GM10248 (cell line): ENCODE measurements at places on chromosomes 4 and X.

DNA sequence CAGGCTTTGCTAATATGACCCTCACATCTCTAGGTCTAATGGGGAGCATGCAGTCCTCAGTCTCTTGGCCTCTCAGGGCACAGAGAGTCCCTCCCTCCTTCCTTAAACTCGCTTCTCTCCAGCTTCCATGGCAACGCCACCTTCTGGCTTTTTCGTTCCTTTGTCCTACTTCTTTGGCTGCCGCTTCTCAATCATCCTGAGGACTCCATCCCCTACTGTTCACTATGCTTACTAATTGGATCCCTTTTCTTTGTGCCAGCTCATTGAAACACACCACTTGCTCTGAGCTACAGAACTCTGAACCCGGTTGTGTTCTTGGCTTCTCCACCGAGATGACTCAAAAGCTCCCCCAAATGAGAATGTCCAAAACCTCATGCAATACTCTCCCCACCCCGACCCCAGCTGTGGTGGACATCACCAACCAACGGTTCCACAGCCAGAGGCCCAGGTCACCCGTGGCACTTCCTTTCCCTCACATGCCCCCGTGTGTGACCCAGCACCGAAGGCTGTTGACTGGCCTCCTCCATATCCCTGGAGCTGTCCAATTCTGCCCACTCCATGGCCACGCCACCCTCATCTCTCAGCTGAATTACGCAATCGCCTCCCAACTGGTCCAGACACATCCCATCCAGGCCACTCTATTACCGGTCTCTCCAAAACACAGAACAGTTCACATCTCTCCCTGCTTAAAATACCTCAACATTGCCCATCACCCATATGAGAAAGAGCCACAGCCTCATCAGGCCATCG lies 34.7 kb downstream of the CRMP1 start:
- no peak for DNase-seq

DNA sequence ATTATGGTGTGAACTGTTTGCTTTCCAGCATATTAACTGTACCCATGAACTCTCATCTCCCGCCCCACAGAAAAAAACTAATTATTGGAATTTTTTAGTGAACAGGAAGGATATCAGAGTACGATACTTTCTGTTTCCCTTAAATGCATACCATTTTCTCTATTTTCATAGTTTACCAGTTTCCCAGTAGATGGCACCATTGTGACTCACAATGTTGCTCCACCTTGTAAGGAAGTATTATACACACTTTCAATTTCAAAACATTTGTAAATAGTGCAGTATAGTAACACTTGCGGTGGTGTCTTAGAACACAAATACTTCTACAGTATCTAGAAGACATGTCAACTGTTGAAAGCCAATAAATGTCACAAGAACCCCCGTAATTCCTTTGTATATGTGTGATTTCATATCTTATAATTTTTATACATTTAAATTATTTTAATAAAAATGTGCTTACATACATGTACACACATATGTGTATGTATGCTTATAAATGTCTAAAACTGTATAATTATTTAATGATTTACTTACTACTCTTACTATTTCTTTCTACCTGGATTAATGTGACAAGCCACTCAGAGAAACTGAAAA lies 167.3 kb downstream of the SLIT2 start:
- peak; percentile 35 for DNase-seq

- DNase-seq: no peak
These were observed 274.4 kb upstream of the ARX start for GRCh38 chrX:25290132-25290531.

DNA sequence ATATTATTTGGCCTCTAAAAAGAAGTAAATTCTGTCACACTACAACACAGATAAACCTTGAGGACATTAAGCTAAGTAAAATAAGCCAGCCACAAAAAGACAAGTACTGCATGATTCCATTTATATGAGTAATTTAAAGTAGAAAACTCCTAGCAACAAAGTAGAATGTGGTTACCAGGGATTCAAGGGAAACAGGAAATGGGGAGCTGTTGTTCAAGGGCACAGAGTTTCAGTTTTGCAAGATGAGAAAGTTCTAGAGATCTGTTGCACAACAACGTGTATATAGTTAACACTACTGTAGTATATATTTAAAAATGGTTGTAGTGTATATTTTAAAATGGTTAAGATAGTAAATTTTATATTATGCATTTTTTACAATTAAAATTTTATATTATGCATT lies 25.4 kb downstream of the SEC31A start:
- DNase-seq: no peak

DNA sequence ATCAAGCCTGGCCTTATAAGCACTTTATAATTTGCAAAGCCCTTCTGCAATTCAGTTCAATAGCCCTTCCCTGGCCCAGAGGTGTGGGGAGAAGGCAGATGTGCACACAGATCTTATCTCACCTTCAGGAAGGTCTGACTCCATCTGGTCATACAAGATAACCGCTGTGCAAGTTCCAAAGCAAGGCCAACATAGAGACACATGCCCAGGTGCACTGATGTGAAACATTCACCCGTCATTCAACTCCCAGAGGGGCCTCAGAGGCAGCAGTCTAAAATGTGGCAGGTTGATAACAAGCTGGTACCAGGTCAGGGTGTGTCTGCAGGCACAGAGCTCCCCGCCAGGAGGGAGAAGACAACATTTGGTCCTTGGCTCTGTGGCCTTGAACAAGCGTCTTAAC lies 10.9 kb upstream of the WFS1 start:
- no peak for DNase-seq

- DNase-seq: no peak
These were observed 20.7 kb upstream of the GRXCR1 start for GRCh38 chr4:42871671-42872290.

- DNase-seq: no peak
These were observed 19.9 kb downstream of the DHX15 start for GRCh38 chr4:24564488-24564887.

GRCh38 chr4:145939441-145939750 lies 773 bp upstream of the ZNF827 start:
- no peak for DNase-seq

DNA sequence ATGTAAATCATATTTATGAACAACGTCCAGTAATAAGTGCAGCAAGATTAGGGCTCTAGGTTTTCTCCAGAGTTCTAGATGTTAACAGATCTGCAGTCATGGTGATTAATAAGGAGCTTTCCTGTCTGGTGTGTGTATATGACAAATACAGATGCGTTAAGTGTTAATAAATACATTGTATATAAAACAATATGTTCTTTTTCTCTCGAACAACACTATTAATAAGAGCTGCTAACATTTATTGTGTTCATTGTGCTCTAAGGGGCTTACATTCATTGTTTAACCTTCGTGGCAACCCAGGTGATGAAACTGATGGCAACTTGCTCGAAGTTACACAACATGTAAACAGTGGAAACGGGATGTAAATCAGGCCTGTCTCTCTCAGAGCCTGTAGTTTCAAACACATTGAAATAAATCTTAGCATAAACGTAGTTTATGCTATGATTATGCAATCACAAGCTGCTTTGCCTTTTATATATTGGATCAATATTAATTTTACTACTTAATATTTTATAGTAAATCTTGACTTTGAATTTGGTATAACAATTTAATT lies 547 bp upstream of the CLGN start:
- no peak for DNase-seq

- DNase-seq: no peak
These were observed 113.5 kb upstream of the TTC29 start for GRCh38 chr4:147059064-147059731.

DNA sequence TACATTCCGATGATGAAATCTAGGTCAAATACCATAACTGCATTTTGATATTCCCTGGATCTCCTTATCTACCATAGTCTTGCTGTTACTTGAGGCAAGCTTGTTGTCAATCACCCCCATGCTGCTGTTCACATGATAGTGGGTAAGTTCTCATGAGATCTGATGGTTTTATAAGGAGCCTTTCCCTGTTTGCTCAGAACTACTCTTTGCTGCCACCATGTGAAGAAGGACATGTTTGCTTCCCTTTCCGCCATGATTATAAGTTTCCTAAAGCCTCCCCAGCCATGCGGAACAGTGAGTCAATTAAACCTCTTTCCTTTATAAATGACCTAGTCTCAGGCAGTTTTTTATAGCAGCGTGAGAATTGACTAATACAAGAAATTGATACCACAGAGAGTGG lies 432.0 kb downstream of the GLUD2 start:
- DNase-seq: no peak

DNA sequence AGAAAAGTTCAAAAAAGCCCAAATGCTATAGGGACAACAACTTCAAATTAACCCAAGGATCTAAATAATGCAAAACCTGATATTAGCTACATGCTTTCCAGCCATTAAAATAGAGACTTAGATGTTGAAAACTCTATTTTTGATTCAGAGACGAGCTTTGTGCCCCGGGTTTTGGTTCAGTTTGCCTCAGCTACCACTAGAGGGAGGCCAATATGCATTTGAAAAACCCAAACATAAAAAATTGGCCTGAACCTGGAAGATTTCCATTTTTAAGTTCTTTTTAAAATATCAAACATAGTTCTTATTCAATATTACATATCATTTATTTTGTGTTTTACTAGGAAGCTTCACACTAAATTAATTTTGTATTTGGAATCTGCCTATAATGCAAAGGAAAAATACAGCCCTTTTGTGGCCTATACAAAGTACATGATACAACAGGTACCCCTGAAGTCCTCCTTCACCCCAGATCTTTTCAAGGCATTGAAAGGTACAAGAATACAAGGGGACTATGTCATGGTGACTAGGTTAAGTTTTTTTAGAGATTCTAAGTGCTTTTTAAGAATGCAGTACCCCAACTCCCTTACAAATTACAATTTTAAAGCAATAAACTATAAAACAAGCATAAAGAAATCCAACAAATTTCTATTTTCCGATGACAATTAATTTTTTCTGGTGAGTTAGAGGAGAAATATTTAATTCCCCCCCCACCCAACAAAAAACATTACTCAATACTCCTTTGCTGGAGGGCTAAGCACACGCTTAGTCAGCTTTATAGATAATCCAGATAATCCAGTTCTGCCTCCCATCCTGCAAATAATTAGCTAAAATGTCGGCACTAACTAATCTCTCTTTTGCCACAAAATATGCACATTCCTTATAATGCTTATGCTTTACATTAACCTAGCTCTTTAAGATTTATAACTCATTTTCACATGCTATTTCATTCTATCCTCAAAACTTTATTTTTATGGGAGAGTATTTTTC lies 97.7 kb upstream of the PTPN13 start:
- DNase-seq: peak; percentile 46

DNA sequence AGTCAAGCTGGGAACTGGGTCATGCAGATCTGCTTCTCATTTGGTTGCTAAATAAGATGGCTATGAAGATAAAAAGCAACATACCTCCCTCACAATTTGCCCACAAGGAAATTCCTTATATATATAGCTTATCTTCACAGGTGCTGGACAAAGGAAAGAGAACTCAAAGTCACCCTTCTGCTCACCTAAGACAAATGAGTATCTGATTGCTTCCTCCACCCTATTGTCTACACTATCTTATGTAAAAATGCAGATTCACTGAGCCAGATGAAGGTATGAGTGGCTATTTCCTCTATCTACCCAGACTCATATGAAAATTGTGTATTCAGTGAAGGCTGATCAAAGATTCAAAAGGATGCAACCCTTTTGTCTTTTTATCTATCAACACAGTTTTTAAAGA lies 50.8 kb downstream of the CHM start:
- DNase-seq: no peak

DNA sequence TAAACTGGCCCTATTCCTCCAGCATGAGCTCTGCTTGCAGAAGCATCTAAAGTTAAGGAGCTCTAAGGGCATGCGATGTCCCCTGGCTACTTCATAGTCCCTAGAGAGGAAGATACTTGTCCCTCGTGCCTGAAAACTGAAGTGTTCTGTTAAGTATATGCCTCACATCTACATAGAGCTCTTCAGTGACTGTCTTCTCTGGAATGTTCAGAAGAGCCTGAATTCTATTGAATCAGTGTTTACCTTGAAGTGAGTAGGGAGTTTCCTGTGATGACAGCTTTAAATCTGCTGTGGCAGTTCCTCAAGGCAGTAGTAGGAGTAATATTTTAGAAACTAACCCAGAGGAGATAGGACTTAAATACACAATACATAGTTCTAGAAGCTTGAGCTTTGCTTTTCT lies 111.2 kb downstream of the ZNF518B start:
- DNase-seq: no peak

GRCh38 chrX:139086246-139086645 lies 374.7 kb upstream of the FGF13 start:
- no peak for DNase-seq

DNA sequence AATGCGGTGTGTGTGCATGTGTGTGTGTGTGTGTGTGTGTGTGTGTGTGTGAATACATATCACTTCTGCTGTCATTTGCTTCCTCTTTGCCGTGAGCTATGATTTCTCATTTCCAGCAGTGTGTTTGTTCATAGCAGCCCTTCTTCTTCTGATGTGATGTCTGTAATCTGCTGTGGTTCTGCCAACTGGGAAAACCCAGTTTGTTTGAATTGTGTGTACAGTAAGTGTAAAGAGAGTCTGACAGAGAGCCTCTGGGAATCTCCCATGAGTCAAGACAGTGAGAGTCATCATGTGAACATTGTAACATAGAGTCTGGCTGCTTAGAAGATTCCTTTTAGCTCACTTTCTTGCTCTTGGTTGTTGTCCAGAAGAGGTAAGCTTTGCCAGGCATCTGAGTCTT lies 8.4 kb upstream of the NWD2 start:
- DNase-seq: no peak

- no peak for DNase-seq
These were observed 3.9 kb upstream of the HAUS7 start for GRCh38 chrX:153474266-153474665.

- no peak for DNase-seq
These were observed 9.5 kb downstream of the CYTL1 start for GRCh38 chr4:5009796-5010195.

DNA sequence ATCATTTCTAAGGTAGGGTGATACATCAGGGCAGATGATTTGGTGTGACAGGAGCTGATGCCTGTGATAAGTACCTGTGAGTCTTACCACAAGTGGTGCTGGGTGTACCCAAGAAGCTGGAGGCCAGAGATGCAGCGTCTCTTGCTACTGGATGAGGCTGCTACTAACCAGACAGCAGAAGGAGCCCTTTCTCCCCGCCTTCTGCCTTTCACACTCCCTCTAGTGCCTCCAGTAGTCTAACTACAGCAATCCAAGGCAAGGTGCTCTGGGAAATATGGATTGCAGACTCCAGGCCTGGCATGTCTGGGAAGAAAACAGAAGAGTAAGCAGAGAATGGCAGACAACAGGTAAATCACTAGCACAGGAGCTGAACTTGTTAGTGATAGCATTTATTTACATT lies 470.8 kb downstream of the NKX6-1 start:
- DNase-seq: no peak

DNA sequence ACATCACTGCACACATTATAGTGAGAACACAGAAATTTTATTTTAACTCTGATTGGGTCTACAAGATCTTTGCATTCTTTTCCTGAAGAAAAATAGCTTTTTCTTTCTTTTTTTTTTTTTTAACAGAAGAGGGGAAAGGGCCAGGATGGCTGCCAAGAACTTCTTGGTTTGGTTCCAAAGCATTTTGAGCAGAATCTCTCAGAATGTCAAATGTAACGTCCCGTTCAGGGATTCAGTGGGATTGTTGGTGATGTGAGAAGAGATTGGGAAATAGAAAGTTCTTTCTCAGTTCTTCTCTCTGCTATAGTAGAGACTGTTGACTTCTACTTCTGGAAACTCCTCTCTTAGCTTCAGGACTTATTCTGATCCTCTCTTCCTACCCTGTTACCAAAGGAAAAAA lies 70.9 kb upstream of the CBR4 start:
- DNase-seq: no peak
